RPMI7951 (cell line): ENCODE measurements at places on chromosomes 3 and 15.

- peak; percentile 97 for DNase-seq
Measured at GRCh38 chr3:158808697-158809096, 6.8 kb downstream of the MFSD1 start.

DNA sequence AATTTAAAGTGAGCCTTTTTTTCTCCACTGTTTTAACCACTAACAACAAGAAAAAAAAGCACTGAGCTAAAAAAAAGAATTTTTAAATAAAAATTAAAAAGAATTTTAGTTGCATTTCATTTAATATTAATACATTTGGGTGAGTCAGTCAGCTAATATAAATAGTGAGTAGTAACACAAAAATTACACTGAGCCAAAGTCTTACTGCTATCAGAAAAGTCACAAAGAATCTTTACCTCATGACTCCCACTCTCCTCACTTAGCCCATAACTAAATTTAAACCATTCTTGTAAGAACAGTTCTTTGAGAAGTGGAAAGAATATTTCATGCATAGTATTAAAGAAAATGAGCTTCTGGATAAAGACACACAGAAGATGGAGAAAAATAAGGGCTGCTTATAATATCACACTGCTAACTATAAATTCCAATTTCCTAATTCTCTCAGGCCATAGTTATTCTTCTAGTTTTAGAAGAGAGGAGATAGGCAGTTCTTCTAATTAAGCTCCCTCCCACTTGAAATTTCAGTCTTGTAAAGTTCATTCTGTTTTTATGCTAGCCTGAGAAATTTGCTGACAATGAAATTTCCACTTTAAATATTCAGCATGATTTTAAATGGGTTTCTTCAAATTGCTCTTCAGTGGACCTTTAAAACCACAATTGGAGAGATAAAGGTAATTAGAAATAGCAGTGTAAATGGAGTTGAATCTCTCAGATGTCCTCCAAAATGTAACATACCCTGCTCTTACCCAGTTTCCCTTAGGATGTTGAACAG is 17.6 kb downstream of the SHQ1 start:
- DNase-seq = no peak

DNA sequence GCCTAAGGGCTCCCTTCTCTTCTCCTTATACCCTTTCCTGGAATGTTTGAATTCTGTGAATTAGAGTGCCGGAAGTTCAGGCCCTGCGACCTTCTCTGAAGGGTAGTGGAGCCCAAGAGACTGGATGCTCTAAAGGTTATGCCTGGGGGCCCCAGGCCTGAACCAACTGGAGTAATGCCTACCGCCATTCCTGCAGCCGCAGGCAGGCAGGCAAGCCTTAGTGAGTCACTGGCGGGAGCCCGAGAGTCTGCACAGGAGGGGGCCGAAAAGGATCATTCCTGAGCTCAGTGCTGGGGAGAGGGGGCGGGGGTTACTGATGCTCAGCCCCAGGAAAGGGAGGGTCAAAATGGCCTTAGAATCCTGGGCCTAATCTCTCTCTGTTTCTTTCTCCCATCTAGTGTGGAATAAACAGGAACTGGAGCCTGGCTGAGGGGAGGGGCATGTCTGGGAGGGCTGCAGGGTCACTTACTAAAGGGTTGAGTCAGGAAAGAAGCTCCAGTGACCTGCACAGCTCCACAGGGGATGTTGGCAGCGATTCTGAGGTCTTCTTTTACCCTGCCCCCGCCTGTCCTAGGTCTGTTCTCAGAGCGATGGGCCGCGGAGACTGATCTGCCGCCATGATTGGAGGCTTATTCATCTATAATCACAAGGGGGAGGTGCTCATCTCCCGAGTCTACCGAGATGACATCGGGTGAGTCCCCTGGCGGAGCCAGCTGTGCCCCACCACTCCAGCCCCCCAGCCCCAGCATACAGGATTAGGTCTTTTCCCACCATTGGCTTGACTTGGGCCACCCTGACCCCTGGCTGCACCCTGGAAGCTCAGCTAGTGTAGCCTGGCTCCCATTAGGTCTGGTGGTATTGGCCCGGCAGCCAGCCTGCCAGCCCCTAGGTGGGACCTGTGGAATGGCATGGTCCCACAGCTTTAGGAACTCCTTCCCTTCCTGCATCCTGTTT is 2.0 kb downstream of the AP2M1 start:
- DNase-seq = peak; percentile 97

GRCh38 chr3:77682162-77682561 is 642.3 kb downstream of the ROBO2 start:
- DNase-seq = no peak

- no peak for DNase-seq
Measured at GRCh38 chr15:77097921-77098320, 27.0 kb upstream of the TSPAN3 start.

GRCh38 chr3:74789111-74789510 is 174.7 kb upstream of the CNTN3 start:
- DNase-seq = peak; percentile 1

- no peak for DNase-seq
Measured at GRCh38 chr3:197613199-197613598, 57.4 kb upstream of the BDH1 start.
